ENCODE measurements at places on chromosomes 7 and 10.

DNA sequence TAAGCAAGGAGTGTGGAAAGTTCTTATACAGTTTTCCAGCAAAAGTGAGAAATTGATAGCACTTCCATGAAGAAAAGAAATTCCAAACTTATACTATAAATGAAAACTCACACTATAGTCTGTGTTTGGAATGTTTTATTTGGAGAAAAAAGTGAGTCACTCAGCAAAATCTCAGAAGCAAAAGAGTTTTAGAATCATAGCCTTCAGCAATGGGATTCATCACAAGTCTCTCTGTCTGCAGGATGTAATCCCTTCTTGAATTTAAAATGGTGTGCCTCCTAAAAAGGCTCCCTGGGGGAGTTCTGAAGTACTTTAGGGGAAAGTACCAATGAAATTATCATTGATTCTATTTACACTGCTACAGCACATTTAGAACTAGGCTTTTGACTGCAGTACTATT, 756.4 kb downstream of the XPNPEP1 start:
- no peak for DNase-seq

GRCh38 chr10:6530966-6531365, 49.1 kb downstream of the PRKCQ start:
- DNase-seq: no peak

GRCh38 chr7:30836991-30837390, 65.8 kb downstream of the MINDY4 start:
- no peak for DNase-seq

DNA sequence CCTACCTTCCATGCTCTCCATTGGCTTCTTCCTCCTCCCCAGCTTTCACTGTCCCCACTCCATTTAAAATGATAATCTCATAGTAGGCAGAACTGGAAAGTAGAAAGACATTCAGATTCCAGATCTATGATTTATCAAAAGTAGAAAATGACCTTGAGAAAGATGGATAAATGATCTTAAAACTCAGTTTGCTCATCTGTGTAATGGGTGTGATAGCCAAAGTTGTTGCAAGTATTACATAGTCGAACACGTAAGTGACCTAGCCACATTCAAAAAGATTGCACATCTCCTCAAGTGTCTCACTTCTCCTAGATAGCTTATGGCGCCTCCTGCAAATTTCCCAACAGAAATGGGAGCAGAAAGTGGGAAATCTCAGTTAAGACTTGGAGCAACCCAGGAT, 89.8 kb upstream of the FGL2 start:
- DNase-seq: no peak

- no peak for DNase-seq
These were observed 20.8 kb upstream of the ALOX5 start for GRCh38 chr10:45353186-45353585.

- no peak for DNase-seq
These were observed 241.5 kb upstream of the SP8 start for GRCh38 chr7:21028186-21028585.

DNA sequence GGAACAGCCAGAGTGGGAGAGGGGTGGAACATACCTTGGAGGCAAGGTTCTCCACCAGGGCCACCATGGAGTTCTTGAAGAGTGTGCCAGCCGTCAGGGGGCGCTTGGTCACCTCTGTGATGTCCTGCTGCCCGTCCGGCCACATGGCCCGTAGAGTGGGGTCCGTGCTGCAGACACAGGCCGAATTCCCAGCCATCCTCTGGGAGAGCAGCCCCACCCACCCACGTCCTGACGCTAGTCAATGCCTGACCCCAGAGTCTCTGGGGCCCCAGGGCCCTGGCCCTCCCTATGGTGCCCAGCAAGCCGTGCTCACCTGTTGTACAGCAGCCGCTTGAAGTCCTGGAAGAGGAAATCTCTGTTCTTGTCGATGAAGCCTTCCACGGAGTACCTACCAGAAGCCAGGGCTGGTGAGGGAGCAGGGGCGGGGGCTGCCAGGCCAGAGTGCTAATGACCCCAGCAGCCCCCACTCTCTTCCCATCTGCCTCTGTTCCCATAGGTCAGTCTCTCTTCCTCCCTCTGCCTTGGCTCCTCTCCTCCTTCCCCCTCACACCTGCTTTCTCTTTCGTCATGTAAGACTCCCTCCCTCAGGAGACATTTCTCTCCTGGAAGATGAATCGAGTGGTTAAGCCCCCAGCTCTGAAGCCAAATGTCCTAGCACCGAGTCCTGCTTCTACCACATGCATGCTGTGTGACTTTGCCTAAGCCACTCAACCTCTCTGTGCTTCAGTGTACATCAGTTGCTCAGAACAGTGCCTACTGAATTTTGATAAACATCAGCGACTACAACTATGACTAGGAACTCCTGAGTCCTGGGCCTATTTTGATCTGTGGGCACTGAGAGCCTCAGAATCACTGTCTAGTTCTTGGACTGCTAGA, 11.0 kb downstream of the MYO1G start:
- DNase-seq: peak; percentile 3

DNA sequence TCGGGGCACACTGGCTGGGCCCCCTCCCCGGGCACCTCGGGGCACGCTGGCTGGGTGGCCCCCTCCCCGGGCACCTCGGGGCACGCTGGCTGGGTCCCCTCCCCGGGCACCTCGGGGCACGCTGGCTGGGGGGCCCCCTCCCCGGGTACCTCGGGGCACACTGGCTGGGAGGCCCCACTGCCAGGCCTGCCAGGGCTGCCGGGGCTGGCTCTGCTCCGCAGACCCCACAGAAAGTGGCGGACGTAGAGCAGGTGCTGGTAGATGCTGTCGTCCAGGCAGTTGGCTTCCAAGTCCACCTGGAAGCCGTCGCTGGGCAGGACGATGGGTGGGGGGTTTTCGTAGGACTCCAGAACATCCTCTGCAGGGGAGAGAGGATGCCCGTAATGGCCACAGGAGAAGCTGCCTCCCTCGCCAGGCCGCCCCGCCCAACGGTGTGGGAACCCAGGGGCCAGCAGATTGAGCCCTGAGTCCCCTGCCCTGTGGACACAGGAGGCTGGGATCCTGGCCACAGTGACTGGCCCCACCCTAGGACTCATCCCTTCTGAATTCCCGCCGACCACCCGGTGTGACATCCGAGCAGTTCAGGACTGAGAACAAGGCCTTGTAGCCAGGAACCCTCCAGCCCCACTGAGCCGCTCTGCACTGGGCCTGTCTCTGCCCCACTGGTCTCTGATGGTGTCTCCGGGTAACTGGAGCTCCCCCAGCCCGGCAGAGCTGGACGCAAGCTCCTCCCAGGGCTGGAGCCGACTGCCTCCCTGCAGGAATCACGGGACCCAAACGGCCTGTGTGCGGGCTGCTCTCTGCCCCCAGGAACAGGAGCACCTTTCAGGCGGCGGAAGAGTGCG, 28.2 kb downstream of the AP5Z1 start:
- DNase-seq: no peak

DNA sequence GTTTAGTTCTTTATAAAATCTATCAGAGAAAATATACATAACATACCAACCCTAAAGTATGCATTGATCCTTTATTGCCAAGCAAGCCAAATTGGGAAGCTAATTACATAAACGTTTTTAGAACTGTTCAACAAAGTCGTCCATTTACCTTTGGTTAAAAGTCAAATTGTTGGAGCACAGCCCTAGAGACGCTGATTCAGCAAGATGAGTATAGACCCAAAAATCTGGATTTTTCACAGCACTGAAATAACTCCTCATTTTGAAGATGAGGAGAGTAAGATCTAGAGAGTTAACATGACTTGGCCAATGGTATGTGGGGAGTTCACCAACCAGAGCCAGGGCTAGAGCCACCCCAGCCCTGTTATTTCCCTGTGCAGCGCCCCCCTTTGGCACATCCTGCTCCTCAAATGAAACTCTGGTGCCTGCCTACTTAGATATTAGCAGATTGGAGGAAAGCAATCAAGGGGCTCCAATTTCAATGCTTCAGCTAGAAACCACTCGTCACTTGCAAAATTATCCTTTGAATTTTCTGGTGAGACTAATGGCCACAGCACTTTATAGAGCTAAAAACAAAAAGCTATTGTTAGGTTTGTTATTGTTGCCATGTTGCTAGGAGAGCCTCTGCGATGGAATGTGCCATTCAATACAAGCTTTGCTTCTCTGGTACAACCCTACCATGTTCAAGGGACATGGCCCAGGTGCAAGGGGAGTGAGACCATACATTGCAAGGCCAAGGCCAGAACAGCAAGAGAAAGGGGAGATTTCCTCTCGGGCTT, 132.6 kb upstream of the ZEB1 start:
- DNase-seq: no peak

GRCh38 chr10:110525349-110526260, 27.9 kb downstream of the DUSP5 start:
- no peak for DNase-seq

GRCh38 chr7:150453181-150453580, 2.8 kb downstream of the GIMAP8 start:
- no peak for DNase-seq

DNA sequence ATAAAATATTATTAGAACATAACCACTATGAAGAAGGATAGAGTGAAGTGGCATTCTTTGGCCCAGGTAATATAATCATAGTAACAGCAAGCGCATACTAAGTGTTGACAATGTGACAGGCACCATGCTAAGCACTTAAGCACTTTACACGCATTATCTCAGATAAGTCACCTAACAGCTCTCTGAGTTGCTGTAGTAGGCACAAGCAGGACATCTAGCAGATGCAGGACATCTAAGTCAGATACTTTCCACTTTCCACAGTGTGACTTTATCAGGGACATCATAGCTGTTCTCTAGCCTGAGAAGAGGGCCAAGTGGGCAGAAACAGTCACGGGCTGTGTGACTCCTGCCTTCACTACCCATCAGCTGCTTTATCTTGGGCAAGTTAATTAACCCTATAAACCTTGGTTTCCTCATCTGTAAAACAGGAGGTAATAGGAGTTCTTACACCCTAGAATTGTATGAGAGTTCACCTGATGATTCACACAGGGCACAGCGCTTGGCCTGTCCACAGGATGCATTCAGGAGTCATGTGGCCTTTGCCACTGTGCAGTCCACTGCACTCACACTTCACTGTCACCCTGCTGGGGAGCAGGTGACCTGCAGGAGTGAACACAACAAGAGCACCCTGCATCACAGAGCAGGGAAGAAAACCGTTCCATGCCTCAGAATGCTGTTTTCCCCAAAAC, 12.5 kb downstream of the LIPA start:
- no peak for DNase-seq

GRCh38 chr10:74824184-74824899, 2.1 kb upstream of the KAT6B start:
- peak; percentile 39 for DNase-seq

DNA sequence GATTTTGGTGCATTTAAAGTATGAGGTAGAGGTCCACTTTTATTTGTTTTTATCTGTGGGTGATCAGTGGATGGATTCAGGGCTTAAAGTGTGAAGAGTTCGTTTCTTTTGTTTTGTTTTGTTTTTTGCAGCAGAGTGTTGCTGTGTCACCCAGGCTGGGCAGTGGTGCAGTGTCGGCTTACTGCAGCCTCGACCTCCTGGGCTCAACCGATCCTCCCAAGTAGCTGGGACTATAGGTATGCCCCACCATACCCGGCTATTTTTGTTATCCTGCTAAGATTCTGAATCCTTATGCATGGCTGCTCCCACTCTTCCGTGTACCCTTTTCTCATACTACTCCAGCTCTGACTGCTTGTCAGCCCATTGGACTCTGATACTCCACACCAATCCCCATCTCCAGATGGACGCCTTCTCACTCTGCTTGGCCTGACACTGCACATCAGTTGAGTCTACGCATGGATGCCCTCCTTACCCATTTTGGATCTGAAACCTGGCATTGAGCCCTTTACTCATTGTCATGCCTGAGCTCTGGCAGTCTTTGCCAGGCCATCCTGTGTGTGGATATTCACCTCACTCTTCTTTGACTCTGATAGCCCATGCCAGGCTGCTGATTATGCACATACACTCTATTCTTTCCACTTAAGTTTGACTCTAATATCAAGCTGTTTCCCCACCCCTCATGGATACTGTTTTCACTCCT, 119.5 kb downstream of the CCSER2 start:
- DNase-seq: no peak

DNA sequence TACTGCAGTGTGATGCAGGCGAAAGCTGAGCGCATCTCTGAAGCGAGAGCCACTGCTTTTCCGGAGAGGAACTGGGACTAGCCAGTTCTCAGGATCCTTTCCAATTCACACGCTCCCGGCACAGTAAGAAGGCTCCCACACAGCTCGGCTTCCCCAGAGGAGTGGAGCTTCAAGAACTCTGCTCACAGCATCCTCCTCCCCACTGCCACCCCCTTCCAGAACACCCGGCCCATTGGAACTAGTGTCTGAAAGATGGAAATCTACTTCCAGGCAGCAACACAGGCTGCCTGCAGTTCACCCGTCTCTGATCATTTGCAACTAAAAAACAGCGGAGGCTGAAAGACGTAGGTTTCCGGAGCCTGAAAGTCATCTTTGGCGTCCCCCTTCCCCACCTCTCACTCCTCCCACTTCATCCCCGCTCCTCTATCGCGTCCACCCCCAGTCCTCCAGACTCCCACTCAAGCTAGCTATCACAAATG, at the start of gene DGKB:
TSS of gene DGKB (minus strand) at position 163 of the 479 bp plus-strand sequence.
- DNase-seq: no peak

DNA sequence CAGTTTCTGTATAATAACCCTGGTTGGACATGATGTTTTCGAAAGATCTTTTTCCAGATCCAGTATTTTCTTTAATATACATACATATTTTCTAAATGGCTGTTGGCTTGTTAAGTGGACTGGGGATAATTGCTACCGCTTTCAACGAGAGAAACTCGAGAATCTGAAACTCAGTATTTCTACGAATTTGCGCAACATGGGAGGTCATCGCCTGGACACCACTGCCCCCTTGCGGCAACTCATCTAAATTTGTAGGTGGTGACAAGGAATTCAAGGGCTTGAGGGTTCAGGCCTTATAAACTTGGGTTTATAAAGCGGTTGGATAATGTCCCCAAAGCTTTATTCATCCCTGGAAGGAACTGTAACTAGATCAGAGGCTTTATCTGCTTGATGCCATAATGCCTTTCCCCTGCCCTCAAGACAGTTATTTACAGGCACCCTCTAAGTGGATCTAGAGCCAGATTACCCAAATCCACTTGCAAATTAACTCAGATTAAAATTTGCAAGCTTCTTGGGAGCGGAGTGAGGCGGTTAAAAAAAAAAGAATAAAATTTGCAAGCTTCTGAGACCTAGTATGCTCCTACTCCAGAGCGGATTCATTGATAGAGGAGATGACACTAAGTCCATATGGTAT, 21.3 kb upstream of the KCNK18 start:
- peak; percentile 82 for DNase-seq

GRCh38 chr10:123624086-123624485, 42.1 kb upstream of the GPR26 start:
- DNase-seq: no peak

DNA sequence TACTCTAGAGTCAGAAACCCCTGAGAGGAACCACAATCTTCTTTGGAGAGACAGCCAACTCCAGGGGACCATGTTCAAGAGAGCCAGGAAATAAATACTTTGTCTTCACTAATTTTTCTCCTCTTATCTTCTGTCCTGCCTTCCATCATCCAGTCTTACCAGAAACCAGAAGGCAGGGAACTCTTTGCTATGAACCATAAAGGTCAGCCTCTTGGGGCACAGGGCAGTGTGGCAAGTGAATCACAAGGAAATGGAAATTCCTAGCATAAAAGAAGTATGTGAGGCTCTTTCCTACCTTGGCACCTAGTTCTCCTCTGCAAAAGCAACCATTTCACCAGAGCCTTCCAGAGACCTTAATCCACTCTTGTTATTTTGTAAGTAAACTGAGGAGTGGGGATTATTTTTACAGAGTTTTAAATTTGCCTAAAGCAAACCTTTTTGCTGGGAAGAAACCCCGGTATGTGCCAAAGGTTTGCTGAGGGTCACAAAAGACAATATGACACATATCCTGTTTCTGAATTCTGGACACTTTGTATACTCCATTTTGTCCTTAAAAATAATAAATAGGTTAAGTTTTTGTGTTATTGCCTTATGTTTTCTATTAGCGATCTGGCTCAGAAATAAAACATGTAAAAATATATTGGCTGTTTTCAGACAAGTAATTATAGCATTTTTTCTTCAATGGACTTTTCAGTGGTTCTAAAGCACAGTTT, 87.1 kb downstream of the ADAM22 start:
- DNase-seq: no peak
